Fibroblast of skin of right quadriceps (primary cell): ENCODE measurements at places on chromosomes 3 and 15.

- no peak for DNase-seq
Measured at GRCh38 chr15:89972085-89972484, 29.0 kb upstream of the ZNF710 start.

- peak; percentile 59 for DNase-seq
Measured at GRCh38 chr15:80615783-80616391, 79.2 kb upstream of the ABHD17C start.

GRCh38 chr15:85337425-85338074 is 42.9 kb upstream of the AKAP13 start:
- DNase-seq: no peak

GRCh38 chr3:5675319-5675718 is 487.8 kb downstream of the EDEM1 start:
- DNase-seq: no peak

GRCh38 chr15:40333922-40334492 is 6.7 kb downstream of the CCDC9B start:
- peak; percentile 77 for DNase-seq

DNA sequence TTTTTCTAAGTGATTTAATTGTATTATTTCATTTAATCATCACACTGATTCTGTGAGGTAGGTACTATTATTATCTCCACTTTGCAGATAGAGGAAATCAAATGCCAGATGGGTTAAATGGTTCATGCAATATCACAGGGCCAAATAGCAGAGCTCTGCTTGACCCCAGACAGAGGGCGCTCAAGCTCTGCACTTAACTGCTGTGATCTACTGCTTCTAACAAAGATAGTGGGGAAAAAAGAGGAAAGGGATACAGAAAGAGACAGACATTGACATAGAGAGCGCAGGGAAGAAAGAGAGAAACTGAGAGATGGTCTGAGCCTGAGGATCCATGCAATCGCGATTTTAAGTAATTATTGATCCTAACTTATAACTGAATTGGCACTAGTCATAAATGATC is 279.1 kb upstream of the THRB start:
- peak; percentile 63 for DNase-seq

- peak; percentile 60 for DNase-seq
Measured at GRCh38 chr15:27958911-27959578, 140.1 kb downstream of the OCA2 start.

GRCh38 chr3:13876451-13877100 is 3.3 kb downstream of the WNT7A start:
- no peak for DNase-seq

DNA sequence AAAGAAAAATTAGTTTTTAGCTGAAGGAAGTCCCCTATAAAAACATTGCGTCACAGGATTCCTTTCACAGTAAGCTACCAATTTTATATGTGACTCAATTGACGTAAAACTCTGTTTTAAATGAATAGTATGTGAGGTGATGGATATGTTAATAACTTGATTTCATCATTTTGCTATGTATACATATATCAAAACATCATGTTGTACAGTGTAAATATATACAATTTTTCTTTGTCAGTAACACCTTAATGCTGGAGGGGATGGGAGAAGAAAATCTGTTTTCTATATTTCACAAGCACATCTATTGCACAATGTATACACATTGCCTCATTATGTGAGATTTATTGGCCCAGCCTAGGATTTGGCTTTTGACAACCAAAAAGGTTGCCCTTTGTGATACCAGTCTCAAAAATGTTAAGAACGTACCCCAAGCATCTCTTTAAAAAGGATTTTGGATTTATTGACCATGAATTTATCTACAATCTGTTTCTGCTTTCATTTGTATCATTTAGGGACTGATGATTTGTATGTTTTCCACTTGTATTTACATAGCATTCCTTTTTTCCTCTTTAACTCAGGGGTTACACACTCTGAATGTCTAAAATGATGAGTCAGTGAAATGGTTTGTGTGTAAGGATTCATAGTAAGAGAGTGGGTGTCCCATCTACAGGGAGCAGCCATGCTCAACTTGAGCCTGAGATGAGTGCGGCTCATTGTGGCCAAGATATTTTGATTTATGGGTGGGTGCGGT is 62.6 kb downstream of the CRTC3 start:
- peak; percentile 93 for DNase-seq

- DNase-seq: no peak
Measured at GRCh38 chr15:88301311-88301710, 44.8 kb upstream of the NTRK3 start.

GRCh38 chr15:98800437-98801233 is 152.3 kb downstream of the IGF1R start:
- peak; percentile 84 for DNase-seq

DNA sequence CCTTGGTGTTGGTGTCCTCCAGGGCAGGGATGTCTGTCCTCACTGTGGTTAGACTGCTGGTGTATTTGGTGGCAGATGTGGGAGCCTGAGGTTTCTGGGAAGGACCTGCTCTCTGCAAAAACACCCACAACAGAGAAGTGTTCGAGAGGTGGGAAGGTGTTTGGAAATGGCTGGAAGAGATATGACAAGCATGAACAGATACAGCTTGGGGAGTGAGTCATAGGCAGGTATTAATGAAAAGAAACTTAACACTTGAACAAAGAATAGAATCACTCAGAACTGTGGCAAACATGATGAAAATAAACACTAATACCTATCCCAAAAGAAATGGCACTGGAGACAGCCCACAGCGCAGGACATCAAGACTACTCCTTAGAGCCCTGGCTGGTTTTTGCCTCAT is 192.4 kb upstream of the RORA start:
- DNase-seq: no peak

DNA sequence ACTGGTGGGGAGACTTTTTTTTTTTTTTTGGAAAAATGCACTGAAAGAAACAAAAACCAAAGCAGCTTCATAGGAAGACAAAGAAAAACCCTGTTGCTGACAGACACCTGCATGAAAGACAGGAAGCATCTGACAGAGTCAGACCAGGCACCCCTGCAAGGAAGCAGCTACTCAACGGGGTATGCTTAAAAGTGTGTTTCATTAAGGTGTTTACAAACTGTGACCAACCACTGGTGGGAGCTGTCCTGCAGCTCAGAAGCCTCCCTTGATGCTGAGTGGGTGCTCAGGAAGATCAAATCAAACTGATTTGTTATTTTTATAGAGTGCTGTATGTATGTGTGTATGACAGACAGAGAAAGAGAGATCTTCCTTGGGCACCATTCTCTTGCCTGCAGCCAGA is 34.7 kb upstream of the AGBL1 start:
- DNase-seq: no peak

GRCh38 chr3:69692761-69693160 is 46.5 kb upstream of the MITF start:
- DNase-seq: no peak

- DNase-seq: peak; percentile 9
Measured at GRCh38 chr3:106339551-106339950, 470.7 kb upstream of the CBLB start.

- no peak for DNase-seq
Measured at GRCh38 chr3:109122690-109123089, 4.8 kb upstream of the MORC1 start.

DNA sequence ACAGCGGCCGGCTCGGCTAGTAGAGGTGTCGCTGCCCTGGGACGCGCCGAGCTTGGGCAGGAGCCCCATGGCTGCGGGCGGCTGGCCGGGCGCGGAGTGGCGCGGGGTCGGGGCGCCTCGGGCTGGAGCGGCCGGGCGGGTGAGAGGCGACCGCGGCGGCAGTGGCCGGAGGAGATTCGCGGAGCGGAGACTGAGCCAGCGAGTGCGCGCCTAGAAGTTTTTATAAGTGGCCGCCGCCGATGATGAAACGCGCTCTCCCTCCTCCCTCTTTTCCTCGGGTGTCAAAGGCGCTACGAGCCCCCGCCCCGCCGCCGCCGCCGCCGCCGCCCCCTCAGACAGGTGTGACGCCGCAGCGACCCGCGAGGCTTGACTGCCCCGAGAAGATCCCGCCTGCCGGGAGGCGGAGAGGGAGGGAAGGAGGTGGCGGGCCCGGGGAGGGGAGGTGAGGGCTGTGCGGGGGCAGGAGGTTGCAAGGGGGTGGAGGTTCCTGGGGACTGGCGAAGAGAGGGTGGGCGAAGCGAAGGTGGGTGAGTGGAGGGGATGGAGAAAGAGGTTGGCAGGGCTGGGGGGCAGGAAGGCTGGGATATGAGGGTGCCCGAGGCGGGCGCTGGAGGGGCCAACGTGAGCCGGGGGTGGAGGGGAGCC is at the start of gene SLCO2A1:
TSS of gene SLCO2A1 (minus strand) at position 192 of the 645 bp plus-strand sequence. CDS start at position 69, 123 bp downstream.
- no peak for DNase-seq

- peak; percentile 9 for DNase-seq
Measured at GRCh38 chr3:1294586-1294985, 201.8 kb downstream of the CNTN6 start.

GRCh38 chr15:64779024-64779423 is 3.6 kb upstream of the RBPMS2 start:
- DNase-seq: no peak

DNA sequence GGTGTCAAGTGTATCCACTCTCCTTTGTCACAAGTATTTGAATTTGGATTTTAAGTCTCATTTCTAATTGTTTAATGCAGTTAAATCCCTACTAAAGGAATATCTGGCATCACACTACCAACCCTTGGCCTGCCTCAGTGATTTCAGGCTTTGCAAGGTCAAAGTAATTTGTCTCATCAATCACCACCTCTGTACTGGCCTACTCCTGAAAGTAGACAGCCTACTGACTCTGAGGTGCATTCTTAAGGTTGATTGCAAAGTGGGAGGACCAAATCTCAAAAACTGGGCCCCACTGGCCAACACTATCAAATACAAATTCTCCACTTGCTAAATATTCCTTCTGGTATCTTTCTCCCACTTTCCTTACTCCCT is 851 bp upstream of the TEX55 start:
- no peak for DNase-seq

DNA sequence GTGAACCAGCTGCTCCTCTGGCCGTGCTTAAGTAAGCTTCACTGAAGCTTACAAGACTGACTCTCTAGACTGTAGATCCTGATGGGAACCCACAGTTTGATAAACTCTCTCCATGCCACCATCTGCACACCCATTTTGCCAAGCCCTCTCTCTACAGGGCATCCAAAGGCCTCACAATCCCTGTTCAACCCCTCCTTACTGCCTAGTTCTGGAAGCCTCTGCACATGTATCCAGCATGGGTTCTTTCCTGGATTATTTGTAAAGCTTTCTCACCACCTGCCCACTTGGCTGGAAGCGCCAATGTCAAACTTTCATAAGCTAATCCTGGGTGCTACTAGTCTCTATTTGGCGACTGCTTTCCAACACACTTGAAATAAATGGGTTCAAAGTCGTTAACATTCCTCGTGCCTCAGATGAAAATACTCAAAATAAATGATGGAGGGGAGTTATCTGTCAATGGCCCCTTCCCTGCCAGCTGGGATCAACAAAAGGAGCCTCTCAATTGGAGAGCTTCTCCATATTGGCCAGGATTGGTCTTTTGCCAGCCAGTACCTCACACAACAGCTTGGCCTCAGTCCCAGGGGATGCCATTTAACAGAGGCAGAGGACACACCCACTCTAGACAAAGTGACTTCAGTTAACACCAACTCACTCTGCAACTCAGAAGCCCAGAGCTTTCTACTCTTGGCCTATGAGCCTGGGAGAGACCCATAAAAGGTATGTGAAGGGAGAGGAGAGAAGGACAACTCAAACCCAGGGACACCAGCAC is 48.1 kb downstream of the SH3BP5 start:
- DNase-seq: peak; percentile 20

DNA sequence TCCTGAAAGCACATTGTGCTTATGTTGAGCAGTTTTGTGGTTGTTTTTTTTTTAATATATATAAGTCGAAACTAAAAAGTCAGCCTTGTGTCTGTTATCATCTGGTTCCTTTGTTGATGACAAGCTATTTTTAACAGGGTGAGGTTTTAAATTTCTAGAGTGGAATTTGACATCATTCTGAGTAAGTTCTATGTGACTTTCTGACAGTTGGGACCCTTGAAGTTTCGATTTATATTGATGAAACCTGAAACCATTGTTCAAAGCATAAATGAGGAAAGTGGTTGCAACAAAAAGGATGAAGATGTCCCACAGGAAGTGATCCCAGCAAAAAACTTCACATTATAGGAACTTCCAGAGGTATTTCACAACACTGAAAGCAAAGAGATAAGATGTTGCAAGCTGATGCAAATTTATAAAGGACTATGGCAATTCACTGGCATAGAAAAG is 94.0 kb downstream of the CYP19A1 start:
- peak; percentile 55 for DNase-seq

- DNase-seq: no peak
Measured at GRCh38 chr3:181987736-181988135, 276.0 kb downstream of the SOX2 start.

DNA sequence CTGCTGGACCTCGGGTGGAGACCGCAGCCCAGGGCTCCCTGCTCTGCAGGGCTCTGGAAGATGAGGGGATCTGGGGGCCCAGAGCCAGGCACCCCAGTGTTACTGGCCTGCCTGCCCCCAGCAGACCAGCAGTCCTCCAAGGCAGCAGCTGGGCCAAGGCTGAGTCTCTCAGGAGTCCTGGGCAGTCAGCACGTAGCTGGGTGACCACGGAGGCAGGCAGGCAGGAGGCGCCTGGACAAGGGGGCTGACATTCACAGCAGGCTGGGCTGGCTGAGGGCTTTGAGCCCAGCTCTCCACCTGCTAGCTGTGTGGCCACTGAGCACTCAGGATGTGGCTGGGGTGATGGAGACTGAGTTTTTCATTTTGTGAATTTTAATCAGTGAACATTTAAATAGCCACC is 67.9 kb downstream of the IQSEC1 start:
- DNase-seq: no peak

DNA sequence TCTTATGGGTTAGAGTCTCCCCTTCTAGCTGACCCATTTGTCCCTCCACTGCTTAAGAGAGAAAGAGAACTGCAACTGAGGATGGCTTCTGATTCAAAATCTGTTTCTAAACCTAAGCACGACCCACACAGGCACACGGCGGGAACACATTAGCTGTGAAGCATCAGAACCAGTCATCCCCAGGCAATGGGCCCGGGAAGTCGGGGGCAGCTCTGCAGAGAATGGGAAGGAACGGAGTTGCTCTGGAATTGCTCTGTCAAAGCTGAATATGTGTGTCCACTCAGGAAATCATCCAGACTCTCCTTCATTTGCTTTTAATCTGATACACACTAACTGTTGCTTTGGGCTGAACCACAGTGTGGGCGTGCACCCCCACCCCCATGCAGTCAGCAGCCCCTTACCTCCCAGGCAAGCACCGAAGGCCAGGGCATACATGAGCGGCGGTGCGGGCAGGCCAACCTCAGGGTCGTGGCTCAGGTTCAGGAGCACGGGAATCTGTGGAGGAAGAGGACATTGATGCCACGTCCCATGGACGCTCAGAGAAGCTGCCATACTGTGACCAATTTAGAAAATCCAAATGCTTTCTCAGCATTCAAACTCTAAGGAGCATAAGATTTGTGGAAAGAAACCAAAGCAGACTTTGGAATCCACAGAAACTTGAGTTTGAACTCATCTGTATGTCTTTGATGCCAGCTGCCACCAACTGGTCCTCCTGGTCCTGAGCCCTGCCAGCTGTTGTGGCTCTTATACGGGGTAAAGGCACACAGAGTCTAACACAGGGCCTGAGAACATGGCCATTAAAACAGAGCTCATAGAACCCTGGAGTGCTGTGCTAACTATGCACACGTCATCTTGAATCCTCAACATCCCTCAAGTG is 247.9 kb downstream of the OCA2 start:
- no peak for DNase-seq
